ENCODE measurements at places on chromosomes 5 and 9.
A peak's percentile ranks its signal among the peaks of the same experiment; 100 is the strongest.

DNA sequence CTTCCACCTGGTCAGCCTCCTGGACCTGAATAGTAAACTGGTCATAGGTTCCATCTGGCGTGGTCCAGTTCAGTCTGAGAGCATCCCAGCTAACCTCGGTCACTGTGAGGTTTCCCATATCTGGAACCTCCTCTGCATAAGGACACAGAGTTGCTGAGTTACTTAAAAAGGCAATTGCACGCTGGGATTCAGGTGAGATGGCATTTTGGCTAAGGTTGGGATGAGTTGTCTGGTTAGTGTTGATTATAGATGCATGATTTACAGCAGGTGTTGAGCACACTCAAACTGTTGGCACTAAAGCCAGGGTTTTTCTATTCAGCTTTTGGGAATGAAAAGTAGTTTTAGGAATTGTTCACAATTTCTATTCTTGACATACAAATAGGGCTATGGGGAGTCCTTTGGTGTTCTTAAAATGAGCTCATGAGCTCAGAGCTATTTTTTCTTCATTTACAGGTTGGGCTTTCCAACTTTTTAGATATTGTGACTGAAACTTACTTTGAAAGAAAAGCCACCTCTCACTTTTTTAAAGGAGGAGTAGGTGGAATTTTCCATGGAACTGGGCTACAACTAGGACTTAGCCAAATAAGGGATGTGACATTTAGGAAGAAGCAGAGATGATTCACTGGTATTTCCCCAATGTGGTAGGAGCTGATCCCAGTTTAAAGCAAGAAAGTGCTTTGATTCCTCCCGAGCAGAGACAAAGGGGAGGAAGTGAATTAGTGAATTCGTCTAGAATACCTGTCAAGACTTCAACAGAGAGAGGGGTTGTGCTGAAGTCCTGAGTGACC, 54.7 kb downstream of the TNC start:
- DNase-seq: no peak

DNA sequence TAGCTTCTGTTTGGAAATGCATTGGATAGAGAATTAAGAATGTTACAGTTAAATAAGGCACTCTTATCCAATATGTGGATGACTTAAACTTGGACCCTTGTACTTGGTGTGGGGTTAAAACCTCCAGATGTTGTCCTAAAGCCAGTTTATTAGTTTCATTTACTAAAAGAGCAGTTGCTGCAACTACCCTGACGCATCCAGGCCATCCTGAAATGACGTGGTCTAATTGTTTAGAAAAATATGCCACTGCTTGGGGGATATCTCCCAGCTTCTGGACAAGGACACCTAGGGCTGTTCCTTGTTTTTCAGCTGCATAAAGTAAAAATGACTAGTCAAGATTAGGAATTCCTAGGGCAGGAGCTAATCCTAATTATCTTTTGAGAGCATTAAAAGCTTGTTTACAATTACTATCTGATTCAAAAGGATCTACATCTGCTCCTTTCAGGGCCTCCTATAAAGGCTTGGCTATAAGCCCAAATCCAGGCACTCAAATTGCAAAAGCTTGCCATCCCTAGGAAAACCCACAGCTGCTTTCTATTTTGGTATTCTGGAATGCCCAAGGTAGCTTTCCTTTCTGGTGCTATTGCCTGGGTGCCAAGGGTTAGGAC, 45.7 kb upstream of the SLCO4C1 start:
- DNase-seq: no peak

- no peak for DNase-seq
Observed at GRCh38 chr5:66207800-66208561, 63.9 kb downstream of the SREK1 start.

DNA sequence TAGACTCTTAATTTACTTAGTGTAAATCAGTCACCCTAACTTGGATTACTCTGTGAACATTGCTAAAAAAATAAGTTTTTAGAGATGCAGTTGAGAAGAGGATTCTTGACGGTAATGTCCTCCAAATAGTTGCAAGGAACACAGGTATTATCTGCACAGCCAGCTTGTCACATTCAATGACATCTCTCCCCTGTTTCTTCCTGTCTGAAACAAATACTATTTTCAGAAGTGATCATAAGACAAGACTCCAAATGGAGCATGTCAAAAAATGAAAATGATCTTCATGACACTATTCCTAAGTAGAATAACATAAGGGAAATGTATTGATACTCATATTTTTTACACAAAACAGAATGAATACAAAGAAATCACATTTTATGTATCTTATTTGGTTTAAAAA, 227.9 kb upstream of the CHD1 start:
- no peak for DNase-seq

GRCh38 chr5:118165619-118166018, 822.7 kb downstream of the DTWD2 start:
- DNase-seq: no peak

GRCh38 chr9:77218612-77219011, 41.3 kb downstream of the VPS13A start:
- DNase-seq: no peak

DNA sequence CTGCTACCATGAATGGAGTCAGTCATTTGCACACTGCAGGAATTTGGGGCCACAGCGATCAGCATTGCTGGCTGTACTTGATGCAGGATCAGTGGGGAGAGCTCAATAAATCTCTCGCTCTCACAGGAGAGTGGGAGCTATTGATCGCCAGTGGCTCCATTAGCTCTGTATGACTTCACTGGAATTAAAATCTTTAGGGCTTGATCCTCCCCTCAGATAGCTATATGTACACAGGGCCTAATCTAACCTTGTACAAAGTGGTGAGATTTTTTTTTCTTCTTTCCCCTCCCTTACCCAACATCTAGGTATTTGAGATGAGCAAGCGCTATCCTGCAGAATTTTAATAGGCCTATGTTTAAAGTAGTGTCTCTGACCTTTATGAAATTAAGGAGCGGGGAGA, 84.9 kb downstream of the IZUMO3 start:
- no peak for DNase-seq

- no peak for DNase-seq
Observed at GRCh38 chr5:86716121-86716520, 98.4 kb downstream of the COX7C start.

GRCh38 chr5:116756531-116756930, 181.9 kb upstream of the SEMA6A start:
- no peak for DNase-seq

DNA sequence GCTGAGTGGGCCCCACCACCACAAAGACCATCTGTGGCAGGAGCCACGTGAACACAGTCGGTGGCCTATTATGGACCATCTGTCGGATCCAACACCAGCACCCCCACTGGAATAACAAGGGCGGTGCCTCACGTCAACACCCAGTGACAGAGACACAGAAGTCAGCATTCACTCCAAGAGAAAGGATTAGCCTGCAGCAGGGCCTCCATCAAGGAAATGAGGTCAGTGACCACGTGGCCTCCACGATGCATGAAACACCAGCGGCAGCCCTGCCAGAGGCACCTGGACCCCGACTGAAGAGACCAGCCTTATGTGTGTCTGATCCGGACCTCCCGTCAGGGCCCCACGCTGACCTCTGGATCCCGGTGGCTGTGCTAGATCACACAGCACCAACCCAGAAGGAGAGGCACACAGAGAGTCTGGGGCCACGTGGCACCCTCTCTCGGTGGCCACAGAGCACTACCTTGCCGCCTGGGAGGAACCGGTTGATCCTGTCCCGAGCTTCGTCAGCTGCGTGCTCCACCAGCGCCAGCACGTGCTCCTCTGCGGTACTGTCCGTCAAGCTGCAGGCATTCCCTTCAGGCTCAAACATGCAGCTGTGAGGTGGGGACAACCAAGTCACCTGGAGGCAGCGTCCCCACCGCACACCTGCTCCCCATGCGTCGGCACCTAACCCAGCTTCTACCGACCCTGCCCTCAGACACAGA, 9.0 kb downstream of the BRD9 start:
- DNase-seq: no peak

DNA sequence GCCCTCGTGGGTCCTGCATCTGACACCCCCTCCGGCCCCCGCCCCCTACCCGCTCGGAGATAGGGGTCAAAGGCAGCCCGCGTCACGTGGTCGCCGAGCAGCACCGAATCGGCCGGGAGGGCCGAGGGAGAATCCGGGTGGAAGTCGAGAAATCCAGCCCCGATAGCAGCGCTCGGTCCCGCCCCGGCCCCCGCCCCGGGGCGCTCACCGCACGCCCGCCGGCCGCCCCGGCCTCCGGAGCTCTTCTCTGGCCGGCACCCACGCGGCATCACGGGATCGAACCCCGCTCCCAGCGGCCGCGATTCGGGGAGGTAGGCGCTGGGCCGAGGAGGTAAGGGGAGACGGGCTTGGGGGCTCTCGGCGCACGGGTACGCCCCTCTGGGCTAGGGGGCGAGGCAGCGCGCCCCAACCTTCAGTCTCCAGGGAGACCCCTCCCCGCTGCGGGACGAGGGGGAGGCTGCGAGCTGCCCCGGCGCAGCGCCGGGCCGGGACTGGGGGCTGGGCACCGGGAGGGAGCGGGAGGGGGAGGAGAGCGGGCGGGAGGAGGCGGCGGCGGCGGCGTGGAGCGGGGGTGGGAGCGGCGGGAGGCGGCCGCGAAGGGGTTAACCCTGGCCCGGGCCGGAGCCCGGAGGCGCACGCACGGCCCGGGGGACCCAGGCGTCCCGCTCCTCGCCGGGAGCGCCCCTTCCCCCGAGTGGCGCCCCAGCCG, 22.1 kb upstream of the NDST1 start:
- peak; percentile 14 for DNase-seq

DNA sequence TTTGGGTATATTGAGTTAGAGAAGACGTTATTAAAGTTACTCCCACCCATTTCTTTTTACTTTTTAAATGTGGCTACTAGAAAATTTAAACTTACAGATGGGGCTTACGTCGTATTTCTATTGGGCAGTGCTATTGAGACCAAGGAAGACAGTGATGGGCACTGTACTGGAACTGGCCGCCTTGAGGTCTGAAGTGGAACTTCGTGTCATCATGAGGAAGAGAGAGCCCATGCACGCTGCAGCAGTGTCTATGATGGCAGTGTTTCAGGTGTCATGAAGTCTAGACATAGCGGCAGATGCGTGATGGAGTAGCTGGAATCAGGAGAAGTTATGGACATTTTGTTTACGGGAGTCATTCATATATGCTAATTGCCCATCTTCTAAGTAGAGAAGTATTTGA, 143.7 kb downstream of the LRRC70 start:
- DNase-seq: no peak

DNA sequence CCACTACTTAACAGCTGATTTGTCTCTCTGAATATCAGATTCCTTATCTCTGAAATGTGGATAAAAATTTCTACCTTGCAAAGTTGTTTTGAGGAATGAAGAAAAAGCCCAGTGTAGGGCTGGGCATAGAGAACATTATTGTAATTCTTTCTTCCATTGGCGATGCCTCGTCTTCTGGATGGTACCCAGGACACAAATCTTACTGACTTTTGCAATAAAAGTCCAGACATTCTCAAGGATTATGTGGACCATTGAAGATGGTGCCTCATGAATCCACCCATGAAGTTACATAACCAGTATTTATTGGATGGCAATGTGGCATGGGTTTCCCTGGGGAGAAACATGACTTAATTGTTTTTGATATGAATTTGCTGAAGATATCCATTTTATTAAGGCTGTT, 33.1 kb downstream of the NNT start:
- DNase-seq: no peak

DNA sequence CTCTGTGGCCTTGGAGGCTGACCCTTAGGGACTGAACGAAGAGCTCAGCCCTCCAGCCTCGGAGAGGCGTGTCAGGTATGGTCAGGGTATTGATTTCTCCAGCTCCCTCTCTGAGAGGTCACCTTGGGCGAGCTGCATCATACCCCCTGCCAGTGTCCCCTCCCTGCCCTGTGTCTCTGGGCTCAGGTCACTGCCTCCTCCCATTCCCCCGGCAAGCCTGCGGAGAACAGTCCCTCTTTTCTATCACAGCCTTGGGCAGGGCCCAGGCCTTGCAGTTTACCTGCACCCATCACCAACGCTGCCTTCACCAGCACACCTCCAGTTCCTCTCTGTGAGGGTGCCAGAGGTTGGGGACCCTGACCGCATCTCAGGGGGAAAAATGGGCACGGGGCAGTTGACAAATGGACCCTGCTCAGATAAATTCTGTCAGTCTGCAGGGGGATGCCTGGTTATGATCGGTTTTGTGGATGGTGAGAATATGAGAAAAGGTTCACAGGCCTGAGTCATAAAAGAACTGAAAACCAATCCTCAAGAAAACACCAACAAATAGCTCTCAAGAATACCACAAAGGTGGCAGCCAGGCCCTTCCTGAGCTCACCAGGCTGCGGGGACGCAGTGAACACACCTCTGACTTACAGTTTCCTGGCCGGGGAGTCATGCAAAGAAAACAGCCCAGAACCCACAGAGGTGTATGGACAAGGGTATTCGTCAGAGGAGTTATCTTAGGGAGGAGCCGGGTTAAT, 24.7 kb upstream of the RXRA start:
- DNase-seq: peak; percentile 57

- no peak for DNase-seq
Observed at GRCh38 chr9:118689280-118689679, 680.0 kb downstream of the BRINP1 start.

DNA sequence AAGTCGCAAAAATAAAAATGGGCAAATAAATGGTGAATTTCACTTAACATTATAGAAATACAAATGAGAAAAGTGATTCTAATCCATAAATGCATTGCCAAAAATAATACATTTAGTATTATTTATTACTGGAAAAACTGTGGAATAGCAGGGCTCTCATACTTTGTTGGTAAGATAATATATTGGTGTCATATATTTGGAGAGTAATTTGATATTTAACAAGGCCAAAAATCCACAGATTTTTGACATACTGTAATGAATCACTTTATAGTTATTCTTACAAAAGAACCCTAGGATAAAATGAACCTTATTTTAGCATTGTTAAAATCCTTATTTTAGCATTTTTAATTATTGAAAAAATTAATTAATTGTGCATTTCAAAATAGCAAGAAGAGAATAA, 397.2 kb upstream of the DAB2 start:
- DNase-seq: no peak

DNA sequence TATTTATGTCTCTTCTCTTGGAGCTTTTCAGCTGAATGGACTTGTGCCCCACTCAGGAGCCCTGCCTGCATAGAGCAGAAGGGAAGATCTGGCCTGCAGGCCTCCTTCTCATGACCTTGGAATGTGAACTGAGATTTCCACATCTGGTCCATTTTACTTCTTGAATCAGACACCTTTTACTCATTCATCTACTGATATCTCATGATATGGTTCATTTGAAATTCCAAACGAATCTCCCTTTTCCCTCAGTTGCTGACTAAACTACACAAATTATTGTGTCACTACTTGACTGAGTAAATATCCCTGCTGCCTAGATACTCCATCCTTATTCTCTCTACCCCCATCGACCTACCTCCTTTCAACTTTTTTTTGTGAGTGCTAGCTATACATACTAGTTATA, 138.7 kb downstream of the PLCXD3 start:
- no peak for DNase-seq

DNA sequence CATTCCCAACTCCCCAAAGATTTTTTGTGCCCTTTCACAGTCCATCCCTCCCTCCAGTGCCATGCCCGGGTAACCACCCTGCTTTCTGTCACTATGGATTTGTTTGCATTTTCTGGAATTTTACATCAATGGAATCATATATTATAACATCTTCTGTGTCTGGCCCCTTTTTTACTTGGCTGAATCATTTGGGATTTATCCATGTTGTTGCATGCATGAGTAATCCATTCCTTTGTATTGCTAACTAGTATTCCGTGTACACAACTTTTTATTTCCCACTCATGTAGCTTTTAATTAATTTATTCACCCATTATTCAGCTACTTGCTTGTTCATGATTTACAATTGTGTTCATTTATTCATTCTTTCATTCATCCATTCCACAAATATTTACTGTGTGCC, 94.1 kb downstream of the FGF18 start:
- no peak for DNase-seq

GRCh38 chr5:82376307-82376706, 98.2 kb upstream of the RPS23 start:
- DNase-seq: no peak

- DNase-seq: no peak
Observed at GRCh38 chr9:104879555-104880309, 48.2 kb downstream of the ABCA1 start.
